HS-27A (cell line): ENCODE measurements at places on chromosomes 3 and 15.

DNA sequence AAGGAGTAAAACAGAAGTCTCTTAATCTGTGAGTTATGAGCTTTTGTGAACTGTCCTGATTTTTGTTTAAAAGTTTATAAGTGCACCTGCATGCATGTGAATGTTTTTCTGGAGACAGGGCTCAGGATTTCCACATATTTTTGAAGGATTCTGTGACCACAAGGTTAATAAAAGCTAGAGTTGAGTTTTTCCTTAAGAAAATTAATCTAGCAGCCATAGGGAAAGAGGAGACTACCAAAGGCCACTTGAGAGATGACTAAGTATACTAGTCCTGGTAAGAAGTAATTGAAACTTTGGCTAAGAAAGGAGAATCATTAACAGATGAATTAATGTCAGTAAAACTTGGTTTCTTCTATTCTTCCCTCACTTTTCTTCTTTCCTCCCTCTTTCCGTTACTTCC is 176.8 kb upstream of the EPHA3 start:
- DNase-seq, result no peak

- no peak for DNase-seq
These were observed 270.2 kb upstream of the THBS1 start for GRCh38 chr15:39310633-39311032.

DNA sequence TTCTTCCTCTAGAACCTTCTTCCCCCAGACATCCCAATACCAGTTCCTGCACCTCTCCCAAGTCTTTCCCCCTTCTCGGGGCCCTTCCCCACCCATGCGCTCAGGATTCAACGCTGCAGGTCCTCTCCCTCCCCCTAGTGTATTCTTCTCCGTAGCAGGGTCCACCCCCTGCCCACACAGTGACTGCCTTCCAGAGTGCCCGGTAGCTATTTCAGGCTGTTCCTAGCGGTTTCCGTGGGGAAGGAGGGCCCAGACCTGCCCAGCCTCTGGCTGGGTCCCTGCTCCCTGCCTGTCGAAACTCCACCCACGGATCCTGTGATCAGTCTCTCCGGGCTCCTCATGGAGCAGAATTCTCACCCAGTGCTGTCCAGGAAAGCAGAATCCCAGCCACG is 45.2 kb upstream of the SEC61A1 start:
- no peak for DNase-seq

GRCh38 chr3:67357610-67358458 is 296.6 kb downstream of the SUCLG2 start:
- DNase-seq, result no peak

GRCh38 chr3:3141939-3142338 is 15.2 kb downstream of the TRNT1 start:
- no peak for DNase-seq

DNA sequence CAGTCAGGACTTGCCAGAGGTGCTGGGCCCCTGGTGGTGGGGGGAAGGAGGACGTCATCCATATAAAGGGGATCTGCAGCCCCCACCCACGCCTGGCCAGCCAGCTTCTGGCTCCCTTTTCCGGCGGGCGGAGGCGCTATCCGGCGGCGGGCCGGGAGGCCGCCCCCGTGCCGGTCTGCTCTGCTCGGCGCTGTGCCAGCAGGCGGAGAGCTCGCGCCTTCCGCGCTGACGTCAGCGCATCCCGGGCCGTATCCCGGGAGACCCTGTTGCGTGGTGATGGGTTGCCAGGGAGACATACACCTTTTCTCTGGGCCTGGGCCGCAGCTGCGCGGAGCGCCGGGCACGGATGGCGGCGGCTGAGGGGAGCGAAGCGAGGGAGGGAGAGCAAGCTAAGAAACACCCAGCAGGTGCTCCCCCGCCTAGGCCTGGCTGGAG is 1.1 kb downstream of the FAM131A start:
- DNase-seq, result no peak

- DNase-seq, result no peak
These were observed 16.9 kb upstream of the PSMD6 start for GRCh38 chr3:64039981-64040733.

- no peak for DNase-seq
These were observed 93.0 kb downstream of the ALCAM start for GRCh38 chr3:105459566-105460290.

GRCh38 chr3:100968932-100969906 is 24.0 kb downstream of the ABI3BP start:
- DNase-seq, result no peak
